ENCODE measurements at places on chromosomes 3 and 15. TPM values are rescaled to one million over a fixed set of nuclear protein-coding genes. Genes with fewer than 3 reads are reported as not detected.

The PIERCE2 gene
- total RNA-seq: 8.0 TPM

The PLCL2 gene
- 23.0 TPM for total RNA-seq

The SYNPR gene
- total RNA-seq: not detected

The CCR1 gene
- 0.16 TPM for total RNA-seq

The FETUB gene
- not detected for total RNA-seq

The CSPG5 gene
- 2.7 TPM for total RNA-seq

The HTR3E gene
- 0.31 TPM for total RNA-seq

The ACAD9 gene
- 80.6 TPM for total RNA-seq

The ATP8B4 gene
- total RNA-seq: 6.1 TPM

The RASGRF1 gene
- total RNA-seq: 2.6 TPM

The NDN gene
- total RNA-seq: 117 TPM

The CYP11A1 gene
- 76.4 TPM for total RNA-seq

The IL5RA gene
- 0.43 TPM for total RNA-seq

The CNTN3 gene
- 3.7 TPM for total RNA-seq

The CYFIP1 gene
- total RNA-seq: 112 TPM

The RAD18 gene
- 18.8 TPM for total RNA-seq

The IQCF5 gene
- 34.3 TPM for total RNA-seq

The FGF7 gene
- 2.8 TPM for total RNA-seq

The CHRM5 gene
- total RNA-seq: 0.81 TPM

The SCN11A gene
- total RNA-seq: 3.0 TPM

The CTXN2 gene
- total RNA-seq: 1.0 TPM

The AADACL2 gene
- not detected for total RNA-seq

The TP63 gene
- total RNA-seq: 10.5 TPM

The HHLA2 gene
- 6.7 TPM for total RNA-seq

The TATDN2 gene
- total RNA-seq: 24.3 TPM

The ATP2B2 gene
- total RNA-seq: 2.9 TPM

All from testis (tissue), 5 donors.